ENCODE measurements at places on chromosomes 4 and X.
A peak's percentile ranks its signal among the peaks of the same experiment; 100 is the strongest.

DNA sequence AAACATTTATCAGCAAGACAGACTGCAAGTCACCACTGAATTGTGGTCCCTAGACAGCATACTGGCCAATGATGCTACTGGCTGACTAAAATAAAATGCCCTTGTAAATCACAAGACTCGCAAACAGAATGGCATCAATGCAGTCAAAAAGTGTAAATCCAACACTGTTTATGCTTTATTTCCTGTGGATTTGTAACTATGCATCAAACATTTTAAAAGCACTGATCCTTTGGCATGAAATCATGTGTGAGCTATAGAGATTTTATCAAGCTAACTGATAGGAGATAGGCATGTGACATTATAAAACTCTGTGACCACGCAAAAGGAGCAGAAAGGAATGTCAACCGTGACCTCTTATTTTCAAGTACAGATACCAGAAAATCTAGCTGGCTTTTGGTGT is 20.8 kb downstream of the MBNL3 start:
- no peak for DNase-seq

- DNase-seq, result peak; percentile 50
Observed at GRCh38 chr4:8439914-8440491, 520 bp downstream of the ACOX3 start.

DNA sequence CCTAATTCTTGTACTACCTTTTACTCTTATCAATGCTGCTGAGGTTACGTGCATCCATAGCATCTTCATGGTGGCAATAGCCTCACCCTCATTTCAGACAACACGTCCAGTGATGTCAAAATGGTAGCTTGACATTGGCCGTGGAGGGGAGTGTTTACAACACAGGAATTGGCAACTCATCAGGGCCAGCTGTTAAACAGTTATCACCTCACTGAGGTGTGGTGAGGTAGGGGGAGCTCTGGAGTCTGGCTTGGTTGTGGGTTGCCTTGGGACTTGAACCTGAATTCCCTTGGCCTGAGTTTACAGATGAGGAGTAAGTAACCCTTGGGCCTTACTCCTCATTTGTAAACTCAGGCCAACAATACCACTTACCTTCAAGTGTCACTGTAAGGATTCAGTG is 10.4 kb downstream of the SASH3 start:
- no peak for DNase-seq

GRCh38 chrX:27966955-27967354 is 14.3 kb downstream of the DCAF8L1 start:
- no peak for DNase-seq

DNA sequence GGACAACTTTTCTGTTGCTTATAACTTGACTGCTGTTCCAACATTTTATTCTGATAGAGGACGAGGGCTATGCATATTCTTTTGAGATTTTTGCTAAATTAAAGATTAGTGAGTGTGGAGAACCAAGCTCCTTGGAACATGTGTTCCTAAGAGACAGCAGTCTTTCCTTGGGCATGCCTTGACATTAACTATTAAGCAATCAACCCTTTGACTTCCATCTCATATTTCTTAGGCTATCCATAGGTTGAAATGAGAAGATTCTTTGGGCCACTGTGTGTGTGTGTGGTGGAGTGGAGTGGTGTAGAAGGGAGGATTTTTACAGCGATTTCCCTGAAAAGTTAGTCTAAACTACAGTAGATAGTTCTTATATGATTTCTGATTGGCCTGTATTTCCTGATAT is 127.4 kb upstream of the POF1B start:
- no peak for DNase-seq
